Cortex of kidney (tissue), 1 donor: ENCODE measurements at places on chromosomes 4 and X.

DNA sequence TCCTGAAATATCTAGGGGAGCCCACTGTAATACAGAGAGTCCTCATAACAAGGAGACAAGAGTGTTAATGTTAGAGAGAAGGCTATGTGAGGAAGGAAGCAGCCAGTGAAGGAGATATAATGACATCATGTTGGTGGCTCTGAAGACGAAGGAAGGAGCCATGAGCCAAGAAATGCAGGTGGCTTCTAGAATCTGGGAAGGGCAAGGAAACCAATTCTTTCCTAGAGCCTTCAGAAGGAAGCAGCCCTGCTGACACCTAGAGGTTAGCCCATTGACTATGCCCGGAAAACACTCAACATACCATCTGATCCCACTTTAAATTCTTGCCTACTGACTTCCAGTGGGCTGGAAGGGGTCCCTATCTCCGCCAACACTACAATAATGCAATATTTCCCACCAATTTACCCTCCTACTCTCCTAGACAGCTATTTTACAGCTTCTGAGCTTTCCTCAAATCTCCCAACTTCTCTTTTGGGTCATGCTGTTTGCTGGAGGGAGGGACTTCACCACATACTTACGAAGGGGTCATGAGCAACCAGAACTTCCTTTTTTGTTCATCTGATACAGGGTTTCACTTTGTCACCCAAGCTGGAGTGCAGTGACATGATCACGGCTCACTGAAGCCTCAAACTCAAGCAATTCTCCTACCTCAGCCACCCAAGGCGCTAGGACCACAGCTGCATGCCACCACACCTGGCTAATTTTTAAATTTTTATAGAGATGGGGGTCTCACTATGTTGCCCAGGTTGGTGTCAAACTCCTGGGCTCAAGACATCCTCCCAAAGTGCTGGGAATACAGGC lies 25.2 kb upstream of the G3BP2 start:
- no peak for DNase-seq

- no peak for DNase-seq
These were observed 364.2 kb downstream of the SLITRK2 start for GRCh38 chrX:146181858-146182257.

DNA sequence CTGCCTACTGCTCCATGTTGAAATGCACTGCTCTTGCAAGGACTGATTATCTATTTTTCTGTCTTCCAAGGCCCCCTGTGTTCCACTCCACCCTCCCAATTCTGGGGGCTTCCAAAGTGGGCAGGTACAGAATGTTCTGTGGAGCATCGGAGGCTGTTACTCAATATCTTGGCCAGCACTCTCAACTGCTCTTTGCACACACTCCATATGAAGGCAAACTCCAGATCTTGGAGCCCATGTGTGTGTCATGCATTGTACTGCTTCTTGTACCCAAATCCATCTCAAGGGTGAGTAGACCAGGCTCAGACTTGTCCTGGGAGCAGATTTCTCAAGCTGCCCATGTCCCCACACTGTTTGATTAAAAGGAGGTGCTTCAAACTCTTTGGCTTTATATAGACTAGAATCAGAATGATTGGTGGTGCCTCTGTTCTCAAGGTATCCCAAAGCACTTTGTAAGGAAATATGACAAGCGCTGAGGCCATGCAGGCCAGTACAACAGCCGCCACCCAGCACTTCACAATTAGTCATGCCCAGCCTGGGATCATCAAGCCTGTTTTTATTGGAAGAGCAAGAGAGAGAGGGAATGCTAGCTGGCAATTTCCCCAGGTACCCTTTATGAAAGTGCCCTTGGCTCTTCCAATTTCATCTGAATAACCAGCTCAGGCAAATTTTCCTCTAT lies 44.3 kb downstream of the AR start:
- no peak for DNase-seq

- no peak for DNase-seq
These were observed 300.9 kb downstream of the FAM47A start for GRCh38 chrX:33831211-33831610.

- DNase-seq, result no peak
These were observed 57.6 kb upstream of the LGI2 start for GRCh38 chr4:25088093-25088952.

DNA sequence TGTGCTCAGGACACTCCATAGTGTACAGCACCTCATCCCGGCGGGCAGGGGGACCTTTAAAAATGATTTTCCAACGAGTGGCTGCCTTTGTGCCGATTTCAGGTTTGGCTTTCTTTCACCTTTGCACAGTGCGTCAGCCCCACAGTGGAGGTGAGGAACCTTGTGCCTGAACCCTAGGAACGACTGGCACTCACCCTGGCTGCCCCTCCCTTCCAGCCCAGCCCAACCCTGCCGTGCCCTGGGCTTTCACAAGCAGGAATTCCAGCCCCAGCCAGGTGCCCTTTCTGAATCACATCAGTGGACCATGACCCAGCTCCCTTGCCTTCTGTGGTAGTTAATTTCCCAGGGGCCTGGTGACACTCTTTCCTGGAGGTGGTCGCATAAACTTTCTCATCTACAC lies 1.3 kb downstream of the TMEM164 start:
- no peak for DNase-seq

DNA sequence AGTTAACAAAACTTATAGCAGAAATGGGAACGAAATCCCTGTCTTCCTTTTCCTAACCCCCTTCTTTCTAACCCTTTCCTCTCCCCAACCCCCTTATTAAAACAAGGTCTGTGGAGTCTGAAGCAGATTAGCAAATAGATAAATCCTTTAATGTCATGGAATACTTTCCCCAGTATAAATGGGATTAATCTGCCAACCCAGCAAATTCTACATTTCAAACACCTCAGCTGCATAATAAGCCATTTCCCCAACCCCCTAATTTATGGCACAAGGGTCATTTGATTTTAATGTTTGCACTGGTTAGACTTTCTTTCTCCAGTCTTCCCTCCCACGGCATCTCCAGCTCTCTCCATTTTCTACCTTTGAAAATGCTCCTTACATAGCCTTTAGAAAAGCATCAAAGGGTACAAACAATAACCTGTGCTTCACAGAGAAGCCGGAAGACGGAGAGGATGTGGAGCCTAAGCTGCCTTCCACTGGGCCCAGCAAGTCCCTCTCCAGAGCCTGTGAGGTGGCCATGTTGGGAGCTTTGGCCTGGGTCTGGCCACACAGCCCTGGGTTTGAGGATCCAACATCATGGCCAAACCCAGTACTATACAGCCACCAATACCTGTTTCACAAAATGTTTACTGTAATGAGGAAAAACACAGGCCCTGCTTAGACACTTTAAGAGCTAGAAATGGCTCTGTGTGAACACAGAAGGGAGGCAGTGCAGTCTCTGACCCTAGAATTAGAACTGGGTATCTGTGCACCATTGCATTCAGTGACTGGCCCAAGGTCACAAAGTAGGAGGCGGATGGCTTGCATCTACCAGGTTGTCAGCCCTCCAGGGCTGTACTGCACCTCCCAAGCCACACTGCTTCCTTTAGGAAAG lies 56.9 kb upstream of the SPRY1 start:
- no peak for DNase-seq

DNA sequence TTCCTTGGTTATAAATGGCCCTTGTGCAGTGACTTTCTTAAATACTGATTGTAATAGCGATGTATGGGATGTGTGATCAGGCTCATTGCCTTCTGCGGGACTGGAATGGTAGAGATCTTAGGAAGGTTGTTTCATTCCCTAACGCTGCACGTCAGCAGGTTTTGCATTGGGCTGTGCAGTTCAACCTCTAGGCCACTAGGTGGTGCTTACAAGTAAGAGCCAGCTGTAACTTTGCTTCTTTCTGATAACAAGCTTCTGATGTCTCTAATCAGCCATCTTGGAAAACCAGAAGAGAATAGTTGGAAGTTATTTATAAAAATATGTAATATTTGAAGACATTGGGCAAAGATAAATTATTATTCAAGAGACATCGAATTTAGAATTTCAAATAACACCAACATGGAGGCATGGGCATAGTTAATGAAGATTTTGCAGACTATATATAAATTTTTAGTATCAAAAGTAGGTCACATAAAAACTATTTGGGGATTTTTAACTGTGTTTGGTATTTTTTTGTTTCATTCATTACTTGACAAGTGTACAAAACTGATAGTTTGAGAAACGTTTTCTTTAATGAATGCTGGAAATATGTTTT lies 339.7 kb upstream of the PCDH7 start:
- no peak for DNase-seq

DNA sequence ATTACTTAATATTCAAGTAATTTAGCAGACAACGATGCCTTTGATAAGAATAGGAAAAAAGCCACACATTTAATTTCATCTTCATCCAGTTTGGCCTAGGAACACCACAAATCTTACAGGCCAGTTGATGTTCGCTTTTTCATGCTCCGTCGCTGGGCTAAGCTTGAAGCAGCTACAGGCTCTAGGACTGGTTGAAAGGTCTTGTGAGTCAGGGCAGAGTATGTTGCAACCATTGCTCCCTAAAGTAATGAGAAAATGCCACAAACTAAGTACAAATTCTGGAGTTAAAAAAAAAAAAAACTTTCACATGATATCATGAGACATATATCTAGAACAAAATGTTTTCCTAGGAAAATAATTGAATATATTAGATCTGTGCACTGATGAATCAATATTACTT lies 123.8 kb downstream of the RPS6KA6 start:
- no peak for DNase-seq

GRCh38 chrX:75061701-75062100 lies 94.4 kb downstream of the ABCB7 start:
- DNase-seq, result no peak

GRCh38 chrX:13212191-13212651 lies 107.6 kb downstream of the ATXN3L start:
- DNase-seq, result no peak

- no peak for DNase-seq
These were observed 89.0 kb downstream of the GEMIN8 start for GRCh38 chrX:13940671-13941070.

GRCh38 chr4:54228056-54228527 lies 1.0 kb upstream of the PDGFRA start:
- DNase-seq, result no peak

DNA sequence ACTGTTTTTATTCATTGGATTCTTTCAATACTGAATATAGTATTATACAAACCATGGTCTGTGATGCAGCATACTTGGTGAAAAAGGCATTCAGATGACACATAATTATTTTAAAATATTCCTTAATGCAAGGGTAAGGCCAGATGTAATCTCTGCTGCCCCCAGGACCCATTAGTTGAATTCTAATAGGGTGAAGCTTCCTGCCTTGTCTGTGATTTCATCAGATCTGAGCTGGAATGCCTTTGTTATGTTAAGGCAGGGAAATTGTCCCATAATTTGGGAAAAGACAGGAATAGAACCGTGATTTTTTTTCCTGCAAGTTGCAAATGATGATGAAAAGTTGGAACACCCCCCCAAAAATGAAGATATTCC lies 26.1 kb downstream of the ZRSR2 start:
- no peak for DNase-seq

DNA sequence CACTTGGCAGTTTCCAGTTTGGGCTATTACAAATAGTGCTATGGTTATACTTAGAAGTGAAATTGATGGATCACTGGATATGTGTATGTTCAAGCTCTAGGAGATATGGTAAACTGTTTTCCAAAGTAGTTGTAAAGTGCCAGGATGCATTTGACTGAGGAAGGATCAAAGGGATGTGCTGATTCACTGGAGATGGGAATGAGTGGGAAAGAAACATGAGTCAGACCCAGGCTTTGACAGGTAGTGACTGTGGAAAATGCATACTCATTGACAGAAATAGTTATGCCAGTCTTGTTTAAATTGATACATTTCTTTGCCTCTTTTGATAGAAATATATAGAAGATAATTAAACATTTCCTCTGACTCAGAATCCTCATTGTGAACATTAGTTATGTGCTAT lies 77.9 kb downstream of the CEP135 start:
- DNase-seq, result no peak

GRCh38 chr4:174362340-174362739 lies 78.6 kb downstream of the CEP44 start:
- DNase-seq, result no peak

DNA sequence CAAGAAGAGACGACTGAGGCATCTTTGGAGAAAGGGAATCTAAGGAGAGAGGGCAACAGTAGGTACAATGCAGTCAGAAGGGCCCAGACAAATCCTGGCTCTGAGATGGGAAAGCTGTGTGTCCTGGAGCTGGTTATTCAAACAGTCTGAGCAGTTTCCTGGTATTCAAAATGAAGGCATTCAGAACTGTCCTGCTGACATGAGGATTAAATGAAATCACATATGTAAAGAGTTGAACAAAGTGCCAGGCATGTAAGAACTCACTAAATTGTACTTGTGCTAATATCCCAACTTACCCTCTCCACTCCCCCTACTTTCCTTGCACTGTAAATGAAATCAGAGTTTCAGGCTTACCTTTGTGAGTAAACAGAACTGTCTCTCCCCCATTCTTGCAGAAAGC lies 60.9 kb upstream of the LDB2 start:
- DNase-seq, result no peak

DNA sequence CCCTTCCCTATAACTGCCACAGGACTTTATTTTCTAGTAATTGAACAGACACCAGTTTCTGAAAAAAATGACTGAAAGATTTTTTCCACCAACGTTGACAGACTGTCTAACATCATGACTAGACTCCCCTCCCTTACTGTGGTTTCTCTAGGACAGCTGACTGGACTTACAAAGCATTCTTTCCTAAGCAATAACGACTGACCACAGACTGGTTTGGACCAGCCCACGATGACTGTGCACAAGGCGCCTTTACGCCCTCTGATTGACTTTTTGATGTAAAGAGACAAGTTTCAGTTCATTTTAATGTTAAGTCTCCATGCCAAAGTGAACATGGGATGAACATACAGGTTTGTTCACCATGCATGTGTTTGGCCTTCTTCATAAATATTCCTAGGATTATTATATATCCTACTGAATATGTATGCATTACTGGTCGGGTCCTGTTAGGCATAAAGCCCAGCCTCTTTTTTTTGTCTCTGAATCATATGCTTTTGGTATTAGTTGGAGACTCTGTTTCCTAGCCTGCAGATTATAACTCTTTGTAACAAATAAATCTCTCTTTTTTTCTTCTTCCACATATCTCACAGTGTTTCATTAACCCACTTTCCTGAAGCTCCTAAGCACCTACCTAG lies 50.5 kb upstream of the UGT2B4 start:
- DNase-seq, result no peak

DNA sequence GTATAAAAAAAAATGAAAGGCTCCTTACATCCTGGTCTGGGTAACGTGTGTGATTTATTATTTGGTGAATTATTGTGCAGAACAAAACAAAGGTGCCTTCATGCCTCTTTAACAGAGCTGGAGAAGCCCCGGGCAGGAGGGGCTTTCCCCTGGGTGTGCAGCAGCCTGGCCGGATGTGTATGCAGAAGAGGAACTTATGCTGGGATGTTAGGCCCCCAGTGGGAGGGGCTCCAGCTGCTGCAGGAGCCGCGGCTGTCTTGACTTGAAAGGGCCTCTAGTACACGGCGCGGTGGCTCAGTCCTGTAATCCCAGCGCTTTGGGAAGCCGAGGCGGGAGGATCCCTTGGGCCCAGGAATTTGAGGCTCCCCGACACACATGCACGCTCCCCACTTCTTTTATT lies 16.0 kb downstream of the CCNQ start:
- DNase-seq, result no peak
